ENCODE measurements at places on chromosomes 1 and 21. TPM values are rescaled to one million over a fixed set of nuclear protein-coding genes. Genes with fewer than 3 reads are reported as not detected.

DNA sequence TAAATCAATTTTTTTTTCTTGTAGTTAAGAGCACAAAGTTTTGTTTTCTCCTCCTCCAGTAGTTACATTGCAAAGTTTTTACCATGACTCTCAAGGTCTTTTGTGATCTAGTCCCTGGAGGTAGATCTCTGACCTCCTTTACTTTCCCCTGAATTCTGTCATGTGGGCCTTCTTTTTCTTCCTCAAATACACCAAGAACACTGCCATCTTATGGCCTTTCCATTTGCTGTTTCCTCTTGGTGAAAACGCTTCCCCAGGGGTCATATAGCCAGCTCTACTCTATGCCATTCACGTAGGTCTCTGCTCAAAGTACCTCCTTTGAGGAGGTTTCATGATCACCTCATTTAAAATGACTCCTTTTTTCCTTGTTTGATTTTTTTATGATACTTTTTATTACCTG lies 2.7 kb downstream of the DDX20 start:
- DNase-seq = no peak

GRCh38 chr1:239982762-239983161 lies 108.9 kb upstream of the FMN2 start:
- DNase-seq = no peak

SPRR3 gene
- total RNA-seq = not detected

TRIM46 gene
- total RNA-seq = 0.52 TPM

GRCh38 chr1:158077411-158078256 lies 84.2 kb downstream of the KIRREL1 start:
- DNase-seq = no peak

TRIM63 gene
- total RNA-seq = 0.15 TPM

DNA sequence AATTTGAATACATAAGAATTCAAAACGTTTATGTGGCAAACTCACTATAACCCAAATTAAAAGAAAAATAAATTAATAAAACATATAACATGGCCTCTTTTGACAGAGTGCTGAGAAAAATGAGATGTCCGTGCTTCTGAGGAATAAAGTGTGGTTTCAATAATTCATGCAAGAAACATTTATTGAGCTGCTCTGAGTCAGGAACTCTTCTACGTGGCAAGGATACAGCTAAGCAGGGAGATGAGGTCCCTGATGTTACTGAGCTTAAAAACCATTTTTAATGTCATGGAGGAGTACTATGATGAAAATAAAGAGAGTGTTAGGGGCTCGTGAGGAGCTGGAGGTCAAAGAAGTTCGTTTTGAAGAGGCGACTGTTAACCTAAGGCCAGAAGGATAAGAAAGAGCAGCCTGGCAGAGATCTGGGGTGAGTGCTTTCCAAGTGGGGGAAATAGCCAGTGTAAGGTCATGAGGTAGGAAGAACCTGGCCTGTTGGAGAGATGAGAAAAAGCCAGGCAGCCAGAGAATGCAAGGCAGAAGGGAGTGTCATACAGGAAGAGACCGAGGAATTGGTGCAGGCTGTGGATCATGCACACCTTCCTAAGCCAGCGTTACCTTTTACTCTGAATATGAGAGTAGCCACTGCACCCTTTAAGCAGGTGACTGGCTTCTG lies 182.2 kb upstream of the DUSP10 start:
- DNase-seq = no peak

DNA sequence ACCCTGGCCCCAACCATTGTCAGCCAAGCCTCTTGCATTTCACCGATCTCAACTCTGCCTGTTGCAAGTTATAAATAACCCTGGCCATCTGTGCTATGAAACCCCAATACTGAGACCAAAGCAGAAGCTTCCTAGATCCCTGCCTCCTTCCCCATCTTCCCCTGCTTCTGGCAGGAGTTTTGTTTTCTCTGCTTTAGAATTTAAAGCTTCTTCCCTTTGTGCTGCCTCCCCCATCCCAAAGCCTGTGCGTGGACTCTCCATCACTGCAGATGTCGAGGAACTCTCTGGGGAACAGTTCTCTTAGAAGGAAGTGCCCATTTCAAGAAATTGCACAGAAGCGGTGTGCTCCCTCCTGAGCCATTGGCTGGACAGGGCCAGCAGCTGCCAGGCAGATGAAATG lies 17.4 kb upstream of the MYOG start:
- no peak for DNase-seq

GRCh38 chr1:235503403-235504121 lies 690 bp downstream of the B3GALNT2 start:
- peak; percentile 49 for DNase-seq

GRCh38 chr1:177206831-177207355 lies 36.1 kb downstream of the BRINP2 start:
- no peak for DNase-seq

OR2M3 gene
- total RNA-seq = not detected

HES2 gene
- 34.0 TPM for total RNA-seq

IL19 gene
- not detected for total RNA-seq

DNA sequence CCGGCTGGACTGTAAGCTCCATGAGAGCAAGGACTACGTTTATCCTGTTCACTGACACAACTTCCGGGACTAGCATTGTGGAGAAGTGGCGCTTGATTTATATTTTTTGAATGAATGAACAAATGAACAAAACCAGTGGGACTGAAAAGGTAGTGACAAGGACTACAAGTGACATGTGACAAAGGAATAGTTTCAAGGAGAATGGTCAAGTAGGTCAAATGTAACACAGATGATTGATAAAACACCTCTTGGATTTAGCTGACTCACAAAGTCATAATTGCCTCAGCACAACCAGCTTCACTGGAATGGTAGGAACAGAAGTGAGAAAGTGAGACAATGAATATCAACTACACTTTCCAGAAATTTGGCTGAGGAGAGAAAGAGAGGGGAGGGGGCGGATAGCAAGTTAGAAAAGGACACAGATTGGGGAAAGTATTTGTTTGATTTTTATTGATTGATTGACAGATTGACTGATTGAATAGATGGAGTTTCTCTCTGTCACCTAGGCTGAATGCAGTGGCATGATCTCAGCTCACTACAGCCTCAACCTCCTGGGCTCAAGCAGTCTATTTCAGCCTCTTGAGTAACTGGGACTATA lies 14.2 kb downstream of the MTF1 start:
- no peak for DNase-seq

Data from left colon (tissue), 2 donors.